ENCODE measurements at places on chromosomes 1 and 21. TPM values are rescaled to one million over a fixed set of nuclear protein-coding genes. Genes with fewer than 3 reads are reported as not detected.

The KRTAP19-3 gene
- total RNA-seq = not detected

The SRSF11 gene
- 162 TPM for total RNA-seq

The GFI1 gene
- total RNA-seq = under 0.01 TPM

The IGSF5 gene
- 0.36 TPM for total RNA-seq

The S100A7A gene
- not detected for total RNA-seq

The VCAM1 gene
- total RNA-seq = 32.8 TPM

The KIFAP3 gene
- total RNA-seq = 60.4 TPM

The PRRC2C gene
- 57.9 TPM for total RNA-seq

The SEMA4A gene
- total RNA-seq = 0.97 TPM

The OPRD1 gene
- total RNA-seq = not detected

The B3GALT2 gene
- 8.3 TPM for total RNA-seq

The AK4 gene
- total RNA-seq = 14.3 TPM

The RNF223 gene
- not detected for total RNA-seq

The TSTD1 gene
- total RNA-seq = 1.5 TPM

The C1orf115 gene
- total RNA-seq = 0.49 TPM

The KCNH1 gene
- total RNA-seq = 6.3 TPM

The FTCD gene
- total RNA-seq = not detected
